ENCODE measurements at places on chromosomes 2 and 18. TPM values are rescaled to one million over a fixed set of nuclear protein-coding genes. Genes with fewer than 3 reads are reported as not detected.

MYO3B gene
- total RNA-seq: not detected

GRCh38 chr18:54250846-54251261 lies 18.5 kb upstream of the POLI start:
- no peak for DNase-seq

GRCh38 chr2:151007365-151007764 lies 254.3 kb downstream of the RBM43 start:
- DNase-seq: no peak

ST8SIA5 gene
- total RNA-seq: not detected

- peak; percentile 66 for DNase-seq
These were observed 1.4 kb downstream of the PHLPP1 start for GRCh38 chr18:62716619-62717168.

GRCh38 chr18:54169431-54170403 lies 54.8 kb downstream of the MBD2 start:
- no peak for DNase-seq

Measured in lower lobe of right lung (tissue), 2 donors.